CD4-positive, alpha-beta T cell treated with Interleukin-4 for 1 hour (primary cell): ENCODE measurements at places on chromosomes 3 and 15.

- no peak for DNase-seq
These were observed 21.7 kb downstream of the PARP16 start for GRCh38 chr15:65264863-65265430.

DNA sequence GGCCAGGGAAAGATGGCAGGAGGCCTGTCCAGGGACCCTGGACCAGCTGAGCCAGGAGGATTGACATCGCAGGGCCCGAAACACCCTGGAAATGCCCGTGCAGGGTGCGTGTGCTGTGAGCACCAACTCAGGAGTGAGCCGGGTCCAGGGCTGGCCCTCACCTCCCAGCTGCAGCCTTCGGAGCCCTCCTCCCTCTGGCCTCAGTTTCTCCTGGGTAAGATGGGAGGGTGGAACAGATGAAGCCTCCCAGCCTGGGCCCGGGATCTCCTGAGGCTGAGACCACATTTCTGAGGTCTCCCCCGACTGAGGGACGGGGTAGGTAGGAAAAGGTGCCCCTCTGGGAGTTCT is 5.3 kb upstream of the CALML4 start:
- no peak for DNase-seq

DNA sequence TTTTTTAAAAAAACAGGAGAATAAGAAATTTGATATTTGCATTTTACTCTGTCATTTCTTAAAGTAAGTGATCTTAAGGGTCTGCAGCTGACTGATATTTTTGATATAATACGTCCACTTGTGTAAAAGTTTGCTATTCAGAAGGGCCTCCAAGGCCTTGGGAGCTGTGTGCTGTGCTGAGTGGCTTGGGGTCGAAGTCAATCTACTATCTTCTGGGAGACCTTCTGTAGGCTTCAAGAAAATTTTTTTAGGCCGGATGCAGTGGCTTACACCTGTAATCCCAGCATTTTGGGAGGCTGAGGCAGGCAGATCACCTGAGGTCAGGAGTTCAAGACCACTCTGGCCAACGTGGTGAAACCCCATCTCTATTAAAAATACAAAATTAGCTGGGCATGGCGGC is 26.3 kb downstream of the THSD4 start:
- no peak for DNase-seq

DNA sequence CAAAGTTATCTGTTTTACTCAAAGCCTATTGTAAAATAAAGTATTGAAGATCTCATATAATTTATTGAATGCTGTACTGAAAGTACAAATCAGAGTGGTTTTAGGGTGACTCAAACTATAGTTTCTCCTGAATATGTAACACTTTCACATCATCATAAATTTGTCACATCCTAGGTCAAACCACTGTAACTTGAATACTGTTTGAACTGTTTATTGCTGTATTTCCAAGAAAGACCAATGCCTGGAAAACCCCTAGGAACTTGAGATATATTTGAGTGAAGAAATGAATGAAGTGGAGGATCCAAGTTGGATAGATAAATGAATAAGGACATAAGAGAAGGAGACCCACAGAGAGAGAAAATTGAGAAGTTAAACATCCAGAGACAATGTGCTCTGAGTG is 348.2 kb downstream of the GRM7 start:
- DNase-seq = no peak

DNA sequence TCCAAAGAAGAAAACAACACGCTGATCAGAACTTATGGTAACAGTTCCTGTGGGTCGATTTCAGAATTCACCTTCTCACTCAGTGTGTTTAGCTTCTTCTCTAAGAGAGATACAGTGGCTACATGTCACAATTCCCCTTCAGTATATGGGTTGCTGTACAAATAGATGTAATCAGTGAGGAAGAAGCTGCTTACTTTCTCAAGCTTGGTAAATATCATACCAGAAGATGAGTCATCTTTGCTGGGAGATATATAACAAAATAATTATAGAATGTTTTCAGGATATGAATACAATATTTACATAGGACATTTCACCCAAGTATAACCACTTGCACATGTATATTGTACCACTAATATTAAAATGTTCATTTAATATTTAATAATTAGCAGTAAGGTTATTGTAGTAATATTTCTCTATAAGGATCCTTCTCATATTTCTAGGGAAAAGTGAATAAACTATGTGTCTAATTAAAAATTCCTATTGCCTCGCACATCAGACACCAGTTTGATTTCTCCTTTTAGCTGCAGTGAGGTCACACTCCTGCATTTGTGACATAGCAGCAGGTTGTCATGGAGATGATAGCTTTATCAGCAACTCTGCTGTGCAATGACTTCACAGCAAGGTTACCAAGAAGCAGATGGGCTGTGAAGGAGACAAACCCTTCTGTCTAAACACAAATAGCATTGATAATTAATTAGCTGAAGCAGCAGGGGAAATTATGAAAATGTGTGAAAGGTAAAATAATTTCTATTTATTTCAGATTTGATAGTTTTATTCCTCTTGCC is 211.4 kb downstream of the TUSC7 start:
- no peak for DNase-seq

GRCh38 chr3:45078910-45079522 is 52.9 kb downstream of the CLEC3B start:
- DNase-seq = no peak

- DNase-seq = no peak
These were observed 64.2 kb downstream of the ABTB1 start for GRCh38 chr3:127736801-127737539.

GRCh38 chr3:143676021-143676420 is 172.2 kb downstream of the SLC9A9 start:
- no peak for DNase-seq

GRCh38 chr3:113607219-113607596 is 74.9 kb downstream of the SIDT1 start:
- DNase-seq = no peak

DNA sequence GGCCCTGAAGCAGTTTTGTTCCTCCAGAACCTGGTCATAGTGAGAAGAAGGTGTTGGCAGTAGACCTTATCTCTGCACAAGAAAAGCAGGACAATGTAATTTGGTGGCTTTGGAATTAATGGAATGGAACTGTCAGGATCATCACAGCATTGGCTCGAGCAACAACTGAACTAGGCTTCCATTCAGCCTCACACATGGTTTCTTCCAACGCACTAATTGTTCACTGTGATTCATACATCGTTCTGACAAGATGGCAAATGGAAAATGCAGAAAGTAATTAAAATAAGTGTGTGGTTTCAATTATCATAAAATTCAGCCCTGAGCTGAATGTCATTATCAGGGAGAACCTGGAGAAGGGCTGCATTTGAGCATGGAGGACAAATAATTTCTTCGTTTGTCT is 80.6 kb downstream of the MFSD1 start:
- DNase-seq = no peak

GRCh38 chr3:94184781-94185180 is 121.9 kb downstream of the NSUN3 start:
- DNase-seq = no peak

DNA sequence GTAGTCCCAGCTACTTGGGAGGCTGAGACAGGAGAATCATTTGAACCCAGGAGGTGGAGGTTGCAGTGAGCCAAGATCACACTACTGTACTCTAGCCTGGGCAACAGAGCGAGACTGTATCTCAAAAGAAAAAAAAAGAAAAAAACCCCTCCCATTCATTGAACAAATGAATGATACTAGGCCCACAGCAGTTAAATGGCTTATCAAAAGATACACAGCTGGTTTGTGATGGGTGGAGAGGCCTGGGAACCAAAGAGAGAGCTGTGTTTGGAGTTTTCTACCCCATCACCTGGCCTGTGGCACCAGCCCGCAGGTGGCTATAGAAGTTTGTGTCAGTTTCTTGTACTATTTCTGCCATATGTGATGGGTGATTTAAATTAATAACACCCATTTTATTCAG is 43.1 kb upstream of the LCTL start:
- no peak for DNase-seq

GRCh38 chr3:45640091-45640507 is 45.5 kb downstream of the LIMD1 start:
- DNase-seq = no peak
